Mesendoderm (in vitro differentiated cells): ENCODE measurements at places on chromosomes 4 and X.
A peak's percentile ranks its signal among the peaks of the same experiment; 100 is the strongest.

- DNase-seq = no peak
Measured at GRCh38 chr4:78070731-78071282, 13.7 kb downstream of the FRAS1 start.

DNA sequence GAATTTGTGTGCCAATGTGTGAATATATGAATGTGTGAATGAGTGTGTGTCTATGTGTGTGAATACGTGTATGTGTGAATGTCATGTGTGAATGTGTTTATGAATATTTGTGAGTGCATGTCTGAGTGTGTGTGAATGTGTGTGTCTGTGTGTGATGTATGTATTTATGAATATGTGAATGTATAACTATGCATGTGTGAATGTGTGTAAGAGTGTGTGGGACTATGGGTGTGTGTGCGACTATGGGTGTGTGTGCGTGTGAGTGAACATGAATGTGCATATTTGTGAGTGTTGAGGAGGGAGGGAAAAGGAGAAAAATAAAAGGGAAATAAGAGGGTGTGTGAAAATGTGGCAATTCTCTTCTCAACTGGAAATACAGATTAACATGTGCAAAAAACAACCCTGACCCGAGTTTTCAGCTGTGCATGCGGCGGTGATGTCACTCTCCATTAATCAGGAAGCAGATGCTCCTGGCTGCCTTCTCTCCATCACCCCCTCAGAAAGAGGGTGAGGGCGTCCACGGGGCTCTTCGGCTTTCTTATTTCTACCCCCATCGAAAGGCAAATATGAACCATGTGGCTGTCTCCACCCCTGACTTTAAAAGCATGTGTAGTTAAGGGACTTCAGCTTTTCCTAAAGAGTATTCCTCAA lies 219.8 kb downstream of the MAML3 start:
- no peak for DNase-seq

DNA sequence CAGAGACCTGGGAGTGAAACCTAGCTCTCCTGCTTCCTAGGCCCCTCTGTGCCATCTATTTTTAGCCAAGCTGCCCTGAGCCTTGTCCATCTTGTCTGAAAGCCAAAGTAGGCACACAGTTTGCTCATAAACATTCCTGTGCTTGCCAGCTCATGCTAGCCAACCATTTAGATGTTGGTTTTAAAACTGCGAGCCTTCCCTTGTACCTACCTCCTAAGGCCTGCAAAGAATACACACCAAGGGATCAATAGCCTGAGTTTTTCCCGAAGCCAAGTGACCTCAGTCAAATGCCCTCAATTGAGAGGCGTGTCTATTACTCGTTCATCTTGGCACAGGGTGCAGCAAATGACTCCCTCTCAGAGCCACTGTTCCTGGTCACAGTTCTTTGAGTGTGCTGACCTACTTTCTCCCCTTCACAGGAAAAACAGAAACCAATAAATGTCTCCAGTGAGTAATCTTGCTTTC lies 48.5 kb downstream of the ZCCHC12 start:
- no peak for DNase-seq

- DNase-seq = no peak
Measured at GRCh38 chr4:140808256-140808655, 52.1 kb upstream of the TBC1D9 start.

- peak; percentile 65 for DNase-seq
Measured at GRCh38 chr4:150079081-150079581, 886 bp downstream of the DCLK2 start.

- peak; percentile 92 for DNase-seq
Measured at GRCh38 chrX:13397878-13398818, 78.3 kb upstream of the ATXN3L start.

GRCh38 chrX:26783512-26784225 lies 567.7 kb downstream of the MAGEB5 start:
- peak; percentile 60 for DNase-seq

- DNase-seq = no peak
Measured at GRCh38 chrX:22399437-22400192, 126.9 kb downstream of the CBLL2 start.

- DNase-seq = no peak
Measured at GRCh38 chr4:8081171-8081570, 77.4 kb downstream of the ABLIM2 start.

- DNase-seq = peak; percentile 64
Measured at GRCh38 chr4:113094802-113095201, 45.3 kb downstream of the ANK2 start.

DNA sequence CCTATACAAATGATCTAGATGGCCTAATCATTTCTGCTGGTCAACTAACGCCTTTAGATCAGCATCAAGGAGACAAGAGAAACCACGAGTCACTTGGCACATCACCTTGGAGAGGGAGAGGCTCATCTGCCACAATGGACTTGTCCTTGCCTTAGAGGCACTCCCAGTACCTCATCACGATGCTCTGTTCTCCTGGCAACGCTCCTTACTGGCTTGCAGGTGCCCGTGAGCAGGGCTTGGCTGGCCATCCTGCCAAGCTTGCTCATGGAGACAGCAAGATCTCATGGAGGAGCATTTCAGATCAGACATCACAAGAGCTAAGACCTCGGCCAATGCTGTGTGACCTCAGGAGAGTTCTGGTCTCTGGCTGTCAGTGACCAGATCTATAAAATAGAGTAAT lies 2.7 kb upstream of the SMIM20 start:
- DNase-seq = no peak

DNA sequence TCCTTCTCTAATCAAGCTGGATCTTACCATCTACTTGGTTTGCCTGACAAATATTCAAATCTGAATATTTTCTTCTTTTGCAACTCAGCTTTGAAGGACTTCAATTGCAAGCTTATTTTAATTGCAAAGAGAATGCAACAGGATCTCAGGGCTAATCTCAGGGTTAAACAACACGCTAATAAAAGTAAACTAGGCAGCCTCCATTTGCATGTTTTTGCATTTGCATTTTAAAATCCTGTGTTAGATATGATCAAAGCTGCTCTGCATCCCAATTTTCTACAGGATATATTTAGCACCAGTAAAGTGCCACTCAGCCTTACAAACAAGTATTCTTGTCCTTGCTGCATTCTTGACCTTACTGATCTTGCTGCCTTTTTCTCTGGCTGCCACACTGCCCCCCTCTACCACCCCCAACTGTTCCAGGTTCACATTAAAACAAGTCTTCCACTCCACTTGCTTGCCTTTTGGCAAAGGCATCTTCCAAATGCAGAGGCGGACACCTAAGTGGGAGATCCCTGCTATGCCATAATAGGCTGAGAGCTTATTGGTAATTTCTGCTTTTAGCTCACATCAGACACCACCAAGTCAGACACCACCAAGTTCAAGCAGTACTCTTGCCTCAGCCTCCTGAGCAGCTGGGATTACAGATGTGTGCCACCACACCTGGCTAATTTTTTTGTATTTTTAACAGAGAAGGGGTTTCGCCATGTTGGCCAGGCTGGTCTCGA lies 48.1 kb downstream of the GPRIN3 start:
- peak; percentile 19 for DNase-seq

DNA sequence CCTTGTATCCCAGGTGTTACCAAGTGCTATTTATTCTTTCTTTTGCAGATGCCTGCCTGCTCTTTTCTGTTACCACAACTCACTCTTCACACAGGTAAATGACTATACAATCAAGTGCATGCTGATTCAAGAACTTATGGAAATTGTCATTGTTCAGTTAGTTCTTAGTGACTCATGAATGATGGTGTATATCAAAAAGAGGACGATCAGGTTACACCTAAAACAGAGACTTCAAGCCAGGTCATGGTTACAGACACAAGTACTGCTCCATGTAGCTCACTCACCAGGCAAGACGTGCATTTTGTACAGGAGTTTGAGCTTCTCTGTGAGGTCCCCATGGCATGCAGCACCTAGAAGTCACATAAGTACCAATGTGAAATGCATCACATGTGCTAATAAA lies 59.3 kb upstream of the UCP1 start:
- no peak for DNase-seq

- no peak for DNase-seq
Measured at GRCh38 chrX:115357326-115358120, 68.0 kb downstream of the LUZP4 start.

DNA sequence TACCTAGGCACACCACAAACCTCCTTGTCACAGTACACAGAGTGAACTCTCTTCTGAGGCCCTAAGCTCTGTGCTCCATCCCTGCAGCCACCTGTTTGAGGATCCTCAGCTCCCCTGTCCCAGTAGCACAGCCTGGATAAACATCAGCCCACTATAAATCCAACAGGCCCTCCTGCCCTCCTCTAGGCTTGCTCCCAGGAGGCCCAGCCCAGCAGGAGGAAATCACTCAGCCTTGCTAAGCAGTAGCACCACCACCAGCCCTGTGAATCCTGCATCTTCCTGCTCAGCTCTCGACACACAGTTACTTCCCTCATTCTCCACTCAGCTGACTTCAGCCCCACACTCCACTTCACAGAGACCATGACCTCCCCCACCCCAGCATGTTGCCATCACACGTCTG lies 273.9 kb downstream of the BCOR start:
- DNase-seq = no peak

DNA sequence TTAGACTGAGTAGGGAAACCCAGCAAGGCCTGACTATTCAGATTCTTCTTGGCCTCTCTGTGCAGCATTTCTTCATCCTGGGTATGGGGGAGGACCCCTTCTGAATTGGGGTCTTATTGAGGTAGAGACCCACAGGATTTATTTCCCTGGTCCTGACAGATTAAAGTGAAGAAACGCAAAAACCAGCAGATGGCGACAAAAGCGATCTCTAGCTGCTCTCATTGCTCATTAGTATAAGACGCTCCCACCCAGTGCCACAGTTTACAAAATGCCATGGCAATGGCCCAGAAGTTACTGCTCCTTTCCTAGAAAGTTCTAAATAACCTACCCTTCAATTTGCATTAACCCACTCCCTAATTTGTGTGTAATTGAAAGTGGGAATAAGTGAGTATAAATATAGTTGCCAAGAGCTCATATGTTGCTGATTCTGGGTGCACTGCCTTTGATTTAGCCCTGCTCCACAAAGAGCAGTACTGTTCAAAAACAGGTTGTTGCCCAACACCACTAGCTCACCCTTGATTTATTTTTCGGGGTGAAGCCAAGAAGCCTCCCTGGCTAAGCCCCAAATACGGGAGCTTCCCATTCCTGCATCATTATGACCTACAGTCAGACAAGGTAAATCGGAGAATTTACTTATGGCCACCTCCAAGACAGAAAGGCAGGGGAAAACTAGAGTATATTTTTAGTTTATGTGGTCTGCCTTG lies 3.7 kb upstream of the BEX4 start:
- peak; percentile 65 for DNase-seq

DNA sequence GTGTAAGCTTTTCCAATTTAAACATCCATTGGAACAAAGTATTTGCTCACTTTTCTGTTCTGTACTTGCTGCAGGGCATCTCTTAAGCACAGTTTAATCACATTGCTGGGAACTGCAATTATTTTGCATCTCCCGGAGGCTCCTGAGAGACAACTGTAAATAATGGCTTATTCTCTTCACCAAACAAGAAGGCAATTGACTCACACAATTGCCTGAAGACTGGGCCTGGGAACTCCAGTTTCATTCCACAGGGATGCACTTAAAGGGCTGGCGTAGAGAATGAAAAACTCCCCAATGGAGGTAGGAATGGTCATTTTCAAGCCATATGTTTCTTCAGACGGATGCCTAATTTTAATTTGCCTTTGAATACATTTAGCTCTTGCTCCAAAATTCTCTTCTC lies 29.5 kb downstream of the TFDP3 start:
- no peak for DNase-seq

- no peak for DNase-seq
Measured at GRCh38 chr4:45663003-45663402, 460.9 kb downstream of the GABRG1 start.

DNA sequence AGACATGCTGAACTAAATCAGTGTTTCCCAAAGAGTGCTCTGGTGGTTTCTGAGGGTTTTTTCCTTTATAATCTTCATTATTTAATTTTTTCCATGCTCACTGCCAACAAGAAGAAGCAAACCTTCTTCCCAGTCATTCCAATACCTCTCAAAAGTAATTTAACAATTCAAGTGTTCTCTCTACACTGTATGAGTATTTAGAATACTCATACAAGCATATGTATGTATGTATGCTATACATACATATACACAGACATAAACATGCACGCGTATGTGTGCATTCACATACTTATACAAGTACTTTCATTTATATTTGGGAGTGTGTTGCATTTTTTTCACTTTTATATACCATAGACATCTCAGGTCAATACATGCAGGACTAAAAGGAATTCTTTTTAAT lies 54.3 kb upstream of the TXK start:
- DNase-seq = no peak

DNA sequence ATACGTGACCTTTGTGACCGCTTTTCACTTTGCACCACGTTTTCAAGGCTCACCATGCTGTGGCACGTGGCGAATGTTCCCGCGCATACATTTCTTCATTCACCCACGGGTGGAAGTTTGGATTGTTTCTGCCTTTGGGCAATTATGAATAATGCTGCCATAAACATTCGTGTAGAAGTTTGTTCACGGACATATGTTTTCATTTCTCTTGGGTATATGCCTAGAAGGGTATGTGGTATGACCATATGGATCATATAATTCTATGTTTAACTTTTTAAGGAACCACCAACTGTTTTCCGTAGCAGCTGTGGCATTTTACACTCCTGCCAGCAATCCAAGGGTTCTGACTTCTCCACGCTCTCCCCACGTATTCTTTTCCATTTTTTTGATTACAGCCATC lies 60.9 kb upstream of the MXD4 start:
- DNase-seq = no peak

GRCh38 chrX:50211510-50211909 lies 6.9 kb downstream of the CCNB3 start:
- DNase-seq = peak; percentile 70

DNA sequence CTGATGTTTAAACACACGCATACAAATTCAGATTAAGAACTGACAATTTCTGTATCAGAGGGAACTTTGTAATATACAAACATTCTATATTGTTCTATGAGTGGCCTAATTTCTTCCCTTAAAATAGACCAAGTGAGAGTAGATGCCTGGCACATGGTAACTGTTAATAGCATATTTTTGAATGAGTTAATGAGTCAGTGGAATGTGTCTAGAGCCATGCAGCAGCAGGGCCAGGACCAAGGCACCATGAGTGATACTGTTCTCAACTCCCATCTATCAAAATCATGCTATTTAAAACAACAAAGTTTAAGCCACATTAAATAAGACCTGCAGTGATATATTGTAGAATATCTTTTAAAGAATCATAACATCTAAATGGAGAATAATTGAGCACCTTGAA lies 98.3 kb downstream of the ARHGAP24 start:
- no peak for DNase-seq
